ENCODE measurements at places on chromosomes 1 and 21. TPM values are rescaled to one million over a fixed set of nuclear protein-coding genes. Genes with fewer than 3 reads are reported as not detected.

DNA sequence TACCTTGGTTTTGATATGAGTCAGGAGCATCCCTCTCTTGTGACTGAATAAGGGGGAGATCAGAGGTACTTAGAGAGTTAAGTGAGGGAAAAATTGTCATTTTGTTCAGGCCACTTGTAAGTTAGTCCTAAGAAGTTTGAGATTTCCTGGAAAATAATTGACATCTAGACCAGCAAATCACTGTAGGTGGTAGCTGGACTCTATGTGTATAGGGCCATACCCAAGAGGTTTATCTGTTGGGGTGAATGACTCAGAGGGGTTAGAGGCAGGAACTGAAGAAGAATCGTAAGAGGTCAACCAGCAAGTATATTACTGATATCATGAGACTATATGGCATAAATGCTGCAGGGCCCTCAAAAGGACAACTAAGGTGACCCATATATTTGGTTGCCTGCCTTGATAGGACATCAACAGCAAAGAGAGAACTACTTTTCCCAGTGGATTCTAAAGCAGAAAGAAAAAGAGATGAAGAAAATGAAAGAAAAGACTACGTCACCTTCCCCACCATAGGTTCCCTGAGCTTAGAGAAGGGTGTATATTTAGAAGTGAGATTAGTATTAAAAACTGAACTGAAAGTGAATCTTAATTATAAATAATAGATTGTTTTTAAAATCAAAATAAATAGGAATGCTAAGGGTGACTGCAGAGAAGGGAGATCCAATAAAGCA, 8.0 kb upstream of the RNPC3 start:
- H3K27ac ChIP-seq: no peak overlapping the region
- H3K36me3 ChIP-seq: no peaks in the 10 kb centered on the region
- H3K4me3 ChIP-seq: no peak overlapping the region

DNA sequence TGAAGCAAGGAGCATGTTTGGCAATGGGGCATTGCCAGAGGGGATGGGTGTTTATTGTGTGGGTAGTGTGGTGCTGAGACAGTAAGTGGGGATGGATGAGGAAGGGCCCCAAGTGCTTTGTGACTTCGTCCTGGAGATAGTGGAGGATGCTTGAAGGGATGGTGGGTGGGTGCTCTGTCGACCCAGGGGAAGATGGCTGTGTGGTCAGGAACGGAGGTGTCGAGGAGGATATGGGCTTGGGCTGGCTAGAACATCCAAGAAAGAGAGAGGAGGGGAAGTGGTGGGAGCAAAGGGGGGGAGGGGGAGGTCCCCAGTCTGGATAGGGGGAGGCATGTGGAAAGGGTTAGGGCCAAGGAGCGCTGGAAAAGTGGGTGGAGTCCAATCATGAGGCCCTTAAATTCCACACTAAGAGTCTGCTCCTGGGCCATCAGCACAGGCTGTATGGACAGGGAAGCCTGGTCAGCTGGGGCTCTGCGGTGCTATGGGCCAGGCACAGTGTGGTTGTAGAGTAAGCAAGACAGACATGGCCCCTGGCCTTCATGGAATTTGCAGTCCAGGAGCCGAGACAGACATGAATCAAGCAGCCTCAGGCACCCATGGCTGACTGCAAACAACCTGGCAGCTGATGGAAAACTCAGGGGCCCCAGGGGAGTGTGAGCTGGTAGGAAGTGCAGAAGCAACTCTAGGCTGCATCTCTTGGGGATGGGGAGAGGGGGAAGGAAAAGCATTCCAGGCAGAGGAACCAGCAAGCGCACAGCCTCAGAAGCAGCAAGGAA, 36.3 kb downstream of the EDN2 start:
- no peaks in the 10 kb centered on the region for H3K4me1 ChIP-seq
- H3K27me3 ChIP-seq: no peaks in the 10 kb centered on the region
- no peak for DNase-seq
- no peak overlapping the region for H3K27ac ChIP-seq

DNA sequence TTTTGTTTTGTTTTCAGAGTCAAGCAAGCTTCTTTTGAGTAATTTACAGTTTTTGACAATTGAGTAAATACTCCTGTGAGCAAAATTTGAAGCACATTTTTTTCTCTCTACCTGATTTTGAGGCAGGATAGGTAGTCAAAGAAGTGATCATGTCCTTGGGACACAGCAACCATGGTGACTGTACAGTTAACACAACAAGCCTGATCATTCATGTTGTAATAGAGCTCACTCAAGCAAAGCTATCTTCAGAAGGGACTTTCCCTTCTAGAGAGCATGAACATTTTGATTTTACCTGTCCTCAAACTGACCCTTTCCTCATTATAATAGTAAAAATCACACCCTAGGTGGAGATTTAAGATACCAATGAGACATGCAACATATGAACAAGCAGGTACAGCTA, 126.5 kb upstream of the KCNK1 start:
- H3K4me3 ChIP-seq: no peak overlapping the region
- DNase-seq: no peak
- H3K27ac ChIP-seq: no peak overlapping the region
- H3K27me3 ChIP-seq: no peaks in the 10 kb centered on the region
- no peaks in the 10 kb centered on the region for H3K4me1 ChIP-seq

DNA sequence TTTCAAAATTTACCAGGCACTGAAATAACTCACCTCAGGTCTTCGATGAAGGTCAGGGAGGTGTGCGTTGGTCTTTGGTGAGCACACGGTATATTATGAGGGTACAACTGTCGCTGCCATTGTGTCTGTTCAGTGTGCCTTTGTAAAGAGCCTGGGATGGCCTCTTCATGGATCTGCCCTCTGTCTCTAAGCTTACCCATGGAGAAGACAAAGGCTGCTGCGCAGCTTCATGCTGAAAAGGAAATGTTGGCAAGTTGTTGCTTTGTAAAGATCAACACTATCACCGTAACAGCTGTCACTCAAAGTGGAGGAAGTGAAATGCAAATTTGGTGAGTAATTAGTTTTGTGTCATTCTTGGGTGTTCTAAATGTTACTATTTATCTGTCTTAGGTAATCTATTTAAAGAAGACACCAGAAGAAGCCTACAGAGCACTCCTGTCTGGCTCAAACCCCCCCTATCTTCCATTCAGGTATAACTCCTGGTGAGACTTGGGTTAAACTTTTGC, 71.6 kb downstream of the CDC14A start:
- no peaks in the 10 kb centered on the region for H3K27me3 ChIP-seq
- H3K36me3 ChIP-seq: no peaks in the 10 kb centered on the region
- no peaks in the 10 kb centered on the region for H3K4me1 ChIP-seq
- no peak overlapping the region for H3K4me3 ChIP-seq
- DNase-seq: no peak
- no peak overlapping the region for H3K27ac ChIP-seq

GRCh38 chr1:211258756-211259637, at the start of gene RCOR3:
TSS of gene RCOR3 (plus strand) at chr1:211259366. CDS start at chr1:211259561, 195 bp downstream.
- H3K27me3 ChIP-seq: no peaks in the 10 kb centered on the region
- H3K4me1 ChIP-seq: peaks cover 14% of the 10 kb centered on the region
- H3K27ac ChIP-seq: peak within 1 kb of the TSS; percentile 98
- H3K36me3 ChIP-seq: no peaks in the 10 kb centered on the region
- peak within 1 kb of the TSS; percentile 98 for H3K4me3 ChIP-seq

GRCh38 chr1:178034676-178035075, 59.2 kb upstream of the RASAL2 start:
- H3K4me1 ChIP-seq: peaks cover 7% of the 10 kb centered on the region
- H3K27ac ChIP-seq: no peak overlapping the region
- DNase-seq: no peak
- no peaks in the 10 kb centered on the region for H3K36me3 ChIP-seq

DNA sequence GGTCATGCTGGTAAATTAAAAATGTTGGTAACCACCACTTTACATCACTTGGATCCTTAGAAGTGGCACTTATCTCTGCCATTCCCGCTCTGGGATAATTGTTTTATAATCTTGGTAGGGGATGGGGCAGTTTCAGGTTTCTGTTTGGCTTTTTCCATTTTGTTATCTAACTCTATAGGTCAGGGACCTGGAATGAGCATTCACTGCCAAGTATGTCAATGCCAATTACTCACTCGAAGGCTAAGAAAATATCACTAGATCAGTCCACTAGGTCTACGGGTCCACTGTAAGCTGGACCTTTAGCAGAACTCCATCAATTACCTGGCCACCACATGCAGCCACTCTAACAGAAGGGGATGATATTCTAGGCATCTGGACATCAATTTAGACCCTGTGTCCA, 4.5 kb upstream of the DIP2A start:
- no peaks in the 10 kb centered on the region for H3K27me3 ChIP-seq
- no peak overlapping the region for H3K27ac ChIP-seq
- H3K4me3 ChIP-seq: no peak overlapping the region
- H3K36me3 ChIP-seq: no peaks in the 10 kb centered on the region

DNA sequence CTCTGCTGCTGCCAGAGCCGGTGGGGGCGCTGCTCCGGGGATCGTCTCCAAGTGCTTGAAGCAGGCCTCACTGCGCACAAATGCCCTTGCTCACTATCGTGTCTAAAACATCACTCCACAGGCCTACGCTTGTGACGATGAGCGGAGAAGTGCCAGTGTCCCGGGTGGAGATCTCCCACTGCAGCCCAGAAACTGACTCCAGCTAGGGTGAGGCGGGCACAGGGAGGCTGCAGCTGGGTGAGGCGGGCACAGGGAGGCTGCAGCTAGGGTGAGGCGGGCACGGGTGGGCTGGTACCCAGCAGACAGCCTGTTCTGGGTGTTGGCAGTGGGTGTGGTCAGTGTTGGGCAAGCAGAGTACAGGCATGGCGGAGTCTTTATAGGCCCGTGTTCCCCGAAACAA, 22.7 kb upstream of the PDXK start:
- no peaks in the 10 kb centered on the region for H3K27me3 ChIP-seq
- peaks cover 5% of the 10 kb centered on the region for H3K4me1 ChIP-seq
- no peaks in the 10 kb centered on the region for H3K36me3 ChIP-seq

GRCh38 chr1:161718559-161719324, 2.6 kb upstream of the FCRLB start:
- H3K4me1 ChIP-seq: no peaks in the 10 kb centered on the region
- H3K27me3 ChIP-seq: no peaks in the 10 kb centered on the region
- H3K36me3 ChIP-seq: no peaks in the 10 kb centered on the region
- H3K4me3 ChIP-seq: no peak overlapping the region
- H3K27ac ChIP-seq: no peak overlapping the region

DNA sequence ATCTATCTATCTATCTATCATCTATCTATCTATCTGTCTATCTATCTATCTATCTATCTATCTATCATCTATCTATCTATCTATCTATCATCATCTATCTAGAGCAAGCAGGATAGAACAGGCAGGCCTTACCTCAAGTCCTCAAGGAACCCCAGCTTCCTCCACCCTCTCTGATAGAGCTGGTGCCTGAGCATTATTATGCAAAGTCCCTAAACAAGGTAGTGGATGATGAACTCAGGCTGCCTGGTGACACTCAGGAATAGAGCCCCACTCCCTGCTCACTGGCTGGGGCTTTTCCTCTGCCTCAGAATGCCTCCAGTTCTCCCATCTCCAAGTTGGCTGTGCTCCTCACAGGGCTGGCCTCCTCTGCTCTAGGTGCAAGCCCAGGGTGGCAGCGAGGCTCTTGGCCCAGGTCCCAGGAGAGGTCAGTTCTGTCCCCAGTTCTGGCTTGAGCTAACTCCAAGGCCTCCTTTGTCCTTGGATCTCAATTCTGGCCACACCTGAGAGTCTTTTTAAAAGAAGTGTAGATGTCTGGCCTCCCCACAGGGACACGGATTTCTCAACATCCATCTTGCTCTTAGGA, 60.2 kb downstream of the PCP4 start:
- no peaks in the 10 kb centered on the region for H3K27me3 ChIP-seq
- DNase-seq: no peak
- no peak overlapping the region for H3K4me3 ChIP-seq
- H3K36me3 ChIP-seq: no peaks in the 10 kb centered on the region
- H3K4me1 ChIP-seq: no peaks in the 10 kb centered on the region

GRCh38 chr1:234114648-234115307, 210.3 kb downstream of the SLC35F3 start:
- H3K4me1 ChIP-seq: no peaks in the 10 kb centered on the region
- H3K27me3 ChIP-seq: no peaks in the 10 kb centered on the region
- H3K4me3 ChIP-seq: no peak overlapping the region
- H3K36me3 ChIP-seq: no peaks in the 10 kb centered on the region

GRCh38 chr1:24558902-24559791, 3.3 kb downstream of the NCMAP start:
- no peak overlapping the region for H3K27ac ChIP-seq
- H3K4me3 ChIP-seq: no peak overlapping the region
- H3K4me1 ChIP-seq: no peaks in the 10 kb centered on the region

DNA sequence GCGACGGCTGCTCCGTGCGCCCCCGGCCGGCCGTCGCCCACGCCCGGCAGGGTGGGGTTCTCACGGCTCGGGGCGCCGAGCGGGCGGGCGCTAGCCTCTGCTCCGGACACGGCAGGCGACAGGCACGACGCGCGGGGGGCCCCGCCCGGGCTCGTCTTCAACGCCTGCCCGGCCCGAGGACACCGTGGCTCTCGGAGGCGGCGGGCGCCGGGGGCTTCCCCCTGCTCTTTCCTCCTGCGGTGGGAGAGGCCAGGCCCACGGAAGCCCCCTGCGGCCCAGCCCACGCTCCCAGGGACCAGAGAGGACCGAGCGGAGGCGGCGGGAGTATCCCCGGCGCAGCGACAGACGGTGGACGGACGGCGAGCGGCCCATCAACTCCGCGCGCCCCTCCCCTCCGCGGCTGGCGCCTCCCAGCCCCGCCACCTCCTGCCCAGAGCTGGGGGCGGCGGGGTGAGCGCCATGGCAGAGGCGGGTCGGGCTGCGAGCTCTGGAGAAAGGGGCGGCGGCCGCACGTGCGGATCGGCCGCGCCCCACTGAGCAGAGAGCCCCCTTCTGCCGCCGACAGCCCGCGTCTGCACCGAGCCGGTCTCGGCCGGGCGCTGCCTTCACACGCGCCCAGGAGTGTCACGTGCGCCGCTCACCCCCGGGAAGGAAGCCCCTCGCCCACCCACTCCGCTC, at the start of the genes SHE and TDRD10:
TSS of gene SHE (minus strand) at position 347 of the 678 bp plus-strand sequence. CDS start 386 bp downstream, outside the sequence.
TSS of gene TDRD10 (plus strand) at position 154 of the 678 bp plus-strand sequence. CDS start 4,685 bp downstream, outside the sequence.
- H3K4me3 ChIP-seq: peak within 1 kb of the TSS; percentile 65
- peak; percentile 71 for DNase-seq
- peaks cover under 1% of the 10 kb centered on the region for H3K4me1 ChIP-seq

GRCh38 chr1:226708967-226709396, 30.1 kb downstream of the ITPKB start:
- no peaks in the 10 kb centered on the region for H3K27me3 ChIP-seq
- no peaks in the 10 kb centered on the region for H3K36me3 ChIP-seq
- DNase-seq: no peak
- peaks cover 26% of the 10 kb centered on the region for H3K4me1 ChIP-seq

GRCh38 chr1:95176861-95177260, 57.1 kb upstream of the RWDD3 start:
- no peaks in the 10 kb centered on the region for H3K36me3 ChIP-seq
- no peaks in the 10 kb centered on the region for H3K27me3 ChIP-seq
- no peak for DNase-seq
- H3K27ac ChIP-seq: no peak overlapping the region

- no peak for DNase-seq
- H3K4me3 ChIP-seq: no peak overlapping the region
- H3K4me1 ChIP-seq: no peaks in the 10 kb centered on the region
- H3K36me3 ChIP-seq: no peaks in the 10 kb centered on the region
Observed at GRCh38 chr1:104100115-104100514, 350.4 kb downstream of the AMY1C start.

GRCh38 chr1:230186003-230186863, 119.2 kb downstream of the GALNT2 start:
- peak overlapping the region; percentile 72 for H3K27ac ChIP-seq
- H3K4me1 ChIP-seq: peaks cover 25% of the 10 kb centered on the region
- peak; percentile 48 for DNase-seq
- no peaks in the 10 kb centered on the region for H3K27me3 ChIP-seq
- H3K36me3 ChIP-seq: no peaks in the 10 kb centered on the region

The SEMA6C gene
- 175 TPM for total RNA-seq

The DBT gene
- 6.1 TPM for total RNA-seq

The UTS2 gene
- total RNA-seq: not detected

The CCDC27 gene
- 18.3 TPM for total RNA-seq

The ZNF593OS gene
- 1.7 TPM for total RNA-seq

The ERICH3 gene
- 19.5 TPM for total RNA-seq

The STIL gene
- 20.4 TPM for total RNA-seq

The KLHL17 gene
- total RNA-seq: 34.9 TPM

The AKR7A3 gene
- total RNA-seq: 6.2 TPM

The TPR gene
- total RNA-seq: 164 TPM

The KDF1 gene
- 4.8 TPM for total RNA-seq

The NIT1 gene
- 51.1 TPM for total RNA-seq

Data from testis (tissue), 5 donors.